ENCODE measurements at places on chromosomes 2 and 18.

- DNase-seq: no peak
These were observed 18.8 kb upstream of the RHOB start for GRCh38 chr2:20427931-20428526.

DNA sequence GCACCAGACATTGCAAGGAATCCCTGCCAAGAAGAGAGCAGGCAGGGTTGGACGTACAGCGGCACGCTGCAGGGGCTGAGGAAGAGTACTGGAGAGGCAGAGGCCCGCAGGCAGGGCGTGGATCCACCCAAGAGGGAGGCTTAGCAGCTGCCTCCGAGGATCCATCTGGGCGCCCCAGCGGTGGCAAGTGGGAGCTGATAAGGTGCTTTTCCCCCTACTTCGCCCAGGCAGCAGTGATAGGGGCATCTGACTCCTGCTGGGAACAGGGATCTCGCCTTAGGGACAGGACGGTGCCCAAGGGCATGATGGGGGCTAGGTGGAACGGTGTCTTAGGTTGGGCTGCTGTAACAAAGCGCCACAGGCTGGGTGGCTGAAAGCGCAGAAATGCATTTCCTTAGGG is 67.4 kb upstream of the HS6ST1 start:
- no peak for DNase-seq

GRCh38 chr2:239952665-239953417 is 72.3 kb downstream of the NDUFA10 start:
- DNase-seq: no peak

DNA sequence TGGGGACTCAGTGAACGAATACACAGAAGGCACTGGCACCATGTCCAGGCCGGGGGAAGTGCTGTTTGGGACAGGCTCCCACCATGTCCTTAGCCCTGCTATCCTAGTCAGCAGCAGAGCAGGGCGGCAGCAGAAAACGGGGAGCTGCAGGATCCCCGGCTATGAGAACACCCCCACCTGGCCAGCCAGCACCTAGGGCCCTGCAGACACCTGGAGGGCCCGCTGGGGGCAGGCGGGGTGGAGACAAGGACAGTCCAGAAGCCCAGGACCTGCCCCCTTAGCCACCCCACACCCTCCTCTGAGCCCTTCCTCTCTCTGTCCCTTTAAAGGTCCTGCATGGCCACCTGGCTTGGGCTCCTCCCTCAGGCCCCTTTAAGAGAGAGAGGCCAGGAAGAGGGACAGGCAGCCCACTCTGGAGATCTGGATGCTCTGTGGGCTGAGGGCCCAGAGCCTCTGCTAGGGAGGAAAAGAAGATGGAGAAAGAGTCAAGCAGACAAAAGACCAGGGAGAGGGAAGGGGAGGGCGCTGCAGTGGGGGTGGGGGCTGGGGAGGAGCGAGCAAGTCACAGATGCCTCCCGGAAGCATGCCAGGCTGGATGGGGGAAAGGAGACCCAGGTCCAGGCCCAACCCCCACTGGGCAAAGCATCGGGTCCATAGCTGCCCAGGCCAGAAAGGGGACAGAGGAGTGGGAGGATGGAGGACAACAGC is 48.6 kb downstream of the BIN1 start:
- DNase-seq: no peak

- DNase-seq: no peak
These were observed 138.9 kb upstream of the PELI1 start for GRCh38 chr2:64283006-64283570.

DNA sequence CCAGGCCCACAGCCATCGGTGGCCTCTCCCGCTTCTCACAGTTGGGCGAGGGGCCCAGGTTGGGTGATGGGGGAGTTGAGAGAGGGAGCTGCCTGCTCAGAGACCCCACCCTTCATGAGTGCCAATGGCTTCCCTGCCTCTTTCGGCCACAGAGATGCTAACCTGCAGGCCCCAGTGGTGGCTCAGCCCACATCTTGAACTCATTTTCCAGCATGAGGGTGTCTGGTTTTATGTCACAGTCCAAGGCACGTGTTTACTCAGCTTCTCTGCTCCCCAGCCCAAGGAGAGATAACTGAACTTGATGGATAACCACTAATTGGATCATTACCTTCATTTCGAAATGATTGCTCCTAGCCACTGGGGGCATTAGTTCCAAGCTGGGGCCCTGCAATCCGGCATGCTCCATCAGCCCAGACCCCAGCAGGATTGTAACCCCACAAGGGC is 45.9 kb upstream of the SIX2 start:
- no peak for DNase-seq

DNA sequence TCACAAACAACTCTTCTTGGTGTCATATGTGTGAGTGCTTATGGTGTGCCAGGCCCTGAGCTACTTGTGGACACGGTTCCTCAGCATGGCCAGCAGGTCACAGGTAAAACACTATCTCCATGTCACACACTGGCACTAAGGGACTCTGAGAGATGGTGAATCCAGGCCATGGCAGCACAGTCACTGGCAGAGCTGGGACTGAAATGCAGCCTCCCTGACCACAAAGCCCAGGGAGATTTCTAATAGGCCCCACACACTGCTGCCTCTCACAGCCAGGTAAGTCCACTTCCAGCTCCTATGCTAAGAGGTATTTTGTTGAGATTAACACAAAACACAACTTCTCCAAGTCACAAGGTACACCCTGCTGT is 92.0 kb downstream of the ACTR2 start:
- no peak for DNase-seq

GRCh38 chr2:156339865-156340264 is 7.3 kb upstream of the NR4A2 start:
- no peak for DNase-seq

DNA sequence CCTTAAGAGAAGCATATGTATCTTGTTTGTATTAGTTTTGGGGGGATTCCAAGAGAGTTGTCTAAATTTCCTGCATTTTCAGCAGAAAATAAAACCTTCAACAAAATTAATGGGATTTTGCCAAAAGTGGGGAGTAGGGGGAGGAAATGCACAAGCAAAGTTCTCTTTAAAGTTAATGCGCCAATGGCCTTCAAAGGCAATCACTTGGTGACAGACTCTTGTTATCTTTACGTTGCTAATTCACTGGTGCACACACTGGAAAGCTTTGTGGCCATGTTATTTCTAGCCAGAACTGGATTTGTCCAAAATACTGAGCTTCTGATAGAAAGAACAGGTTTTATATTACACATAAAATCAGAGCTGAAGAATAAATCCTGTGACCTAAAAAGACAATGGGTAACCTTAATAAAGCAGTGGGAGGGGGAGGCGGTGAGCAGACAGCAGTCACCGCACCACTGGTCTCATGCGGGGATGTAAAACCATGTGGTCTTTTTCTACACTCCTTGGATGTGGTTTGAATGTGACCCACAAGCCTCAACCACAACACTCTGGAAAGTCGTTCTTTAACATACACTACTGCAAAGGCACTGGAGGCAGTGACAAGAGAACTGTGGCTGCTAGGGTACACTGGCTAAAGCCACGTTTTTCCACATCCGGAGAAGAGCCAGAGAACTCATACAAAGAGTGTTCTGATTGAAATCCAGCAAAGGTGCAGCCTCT is 176.9 kb upstream of the SMAD7 start:
- no peak for DNase-seq
